ENCODE measurements at places on chromosomes 3 and 15.

DNA sequence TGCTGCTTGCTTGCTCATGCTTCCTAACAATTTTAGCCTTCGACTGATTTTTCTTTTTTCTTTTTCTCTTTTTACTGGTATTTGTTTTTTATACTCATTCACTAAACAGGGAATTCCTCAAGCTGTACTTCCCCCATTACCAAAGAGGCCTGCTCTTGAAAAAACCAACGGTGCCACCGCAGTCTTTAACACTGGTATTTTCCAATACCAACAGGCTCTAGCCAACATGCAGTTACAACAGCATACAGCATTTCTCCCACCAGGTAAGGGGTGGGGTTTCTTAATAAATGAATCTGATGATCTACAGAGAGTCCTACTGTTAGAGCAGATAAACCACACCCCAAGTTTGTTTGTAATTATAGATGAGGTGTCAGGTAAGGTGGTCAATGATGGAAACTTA lies 178.8 kb downstream of the MBNL1 start:
- DNase-seq: no peak

DNA sequence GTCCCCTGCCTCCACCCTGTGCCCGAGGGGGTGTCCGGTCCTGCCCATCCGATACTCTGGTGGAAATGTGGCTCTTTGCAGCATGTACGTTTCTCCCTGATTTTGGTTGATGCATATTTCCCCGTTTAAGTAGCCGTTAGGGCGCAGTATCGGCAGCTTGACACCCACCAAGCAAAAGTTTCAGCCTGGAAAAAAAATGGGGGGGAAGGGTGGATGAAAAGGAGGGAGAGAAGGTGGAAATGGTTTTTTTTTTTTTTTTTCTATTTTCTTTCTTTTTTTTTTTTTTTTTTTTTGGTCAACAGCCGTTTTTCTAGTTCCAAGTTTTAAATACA lies 1.3 kb downstream of the RAP2B start:
- DNase-seq: peak; percentile 8

DNA sequence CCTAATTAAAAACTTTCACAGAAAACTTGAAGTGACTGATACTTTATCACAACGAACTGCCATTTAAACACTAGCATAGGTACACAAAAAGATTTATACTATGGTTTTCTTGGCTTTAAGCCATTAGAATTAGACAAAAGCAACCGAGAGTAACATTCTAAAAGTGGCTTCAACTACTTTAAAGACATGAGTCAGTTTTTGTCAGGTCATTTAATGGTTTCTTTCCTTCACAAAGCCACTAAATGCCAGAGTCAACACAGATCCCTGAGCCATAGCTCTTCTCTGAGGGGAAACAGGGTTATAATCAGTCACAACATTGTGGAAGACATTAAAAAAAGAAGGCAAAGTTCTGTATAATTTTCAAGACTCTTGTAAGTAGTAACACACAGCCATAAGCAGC lies 54.6 kb downstream of the CAPN3 start:
- DNase-seq: no peak

DNA sequence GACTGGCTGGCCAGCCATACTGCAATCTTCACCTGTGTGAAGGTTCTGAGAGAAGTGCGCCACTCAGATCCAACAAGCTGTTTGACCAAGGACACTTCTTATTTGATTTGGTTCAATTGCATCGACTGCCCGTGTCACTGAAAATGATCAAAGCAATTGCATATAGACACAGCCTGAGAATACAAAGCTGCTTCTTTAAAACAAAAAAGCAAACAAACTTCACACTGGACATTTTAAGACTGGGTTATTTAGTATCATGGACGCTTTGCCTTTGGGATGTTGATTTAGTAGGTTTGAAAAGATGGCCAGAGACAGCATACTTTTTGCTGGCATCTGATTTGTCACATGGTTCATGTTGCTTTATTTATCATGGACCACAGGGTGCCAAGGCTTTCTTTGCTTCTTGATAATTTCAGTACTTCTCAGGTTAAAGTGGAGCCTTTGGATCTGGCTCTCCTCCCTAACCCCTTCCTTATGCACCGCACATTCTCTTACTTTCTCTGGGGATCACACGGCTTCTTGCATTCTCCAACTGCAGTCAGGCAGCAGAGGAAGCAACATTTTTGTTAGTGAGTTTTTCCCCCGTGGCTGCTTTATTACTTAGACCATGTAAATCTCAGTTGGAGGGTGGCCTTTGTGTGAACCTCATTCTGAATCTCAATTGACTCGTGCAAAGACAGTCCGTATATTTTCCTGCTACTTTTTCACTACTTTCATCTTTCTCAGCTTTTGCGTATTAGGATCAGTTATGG lies 151.0 kb downstream of the CD47 start:
- DNase-seq: no peak

GRCh38 chr3:150761831-150762661 lies 923 bp downstream of the SIAH2 start:
- DNase-seq: peak; percentile 36

DNA sequence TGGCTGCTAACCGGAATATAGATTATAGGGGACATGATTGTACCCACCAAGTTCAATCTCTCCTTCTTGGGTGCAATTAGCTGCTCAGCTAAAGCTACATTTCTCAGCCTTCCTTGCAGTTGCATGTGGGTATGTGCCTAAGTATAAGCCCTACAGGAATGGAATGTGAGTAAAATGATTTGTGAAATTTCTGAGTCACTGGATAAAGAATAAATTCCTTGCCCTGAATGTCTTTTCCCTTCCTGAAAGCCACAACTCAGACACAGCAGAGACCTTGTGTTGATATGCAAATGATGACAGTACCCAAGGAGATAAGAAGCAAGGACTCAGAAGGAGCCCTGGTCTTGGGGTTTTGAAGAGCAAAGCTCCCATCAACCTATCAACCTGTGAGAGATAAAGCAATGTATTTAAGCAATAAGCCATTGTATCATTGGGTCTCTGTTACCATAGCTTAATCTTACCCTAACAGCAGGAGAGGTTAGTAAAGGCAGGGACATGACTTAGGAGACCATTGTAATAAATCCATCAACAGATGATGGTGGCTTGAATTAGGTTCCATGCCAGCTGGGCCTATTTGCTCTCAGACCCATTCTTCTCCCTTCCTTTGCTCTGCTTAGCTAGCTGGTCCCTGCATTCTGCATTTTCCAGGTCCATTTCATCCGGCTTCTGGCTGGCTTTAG lies 25.6 kb upstream of the ZNF280D start:
- DNase-seq: no peak

DNA sequence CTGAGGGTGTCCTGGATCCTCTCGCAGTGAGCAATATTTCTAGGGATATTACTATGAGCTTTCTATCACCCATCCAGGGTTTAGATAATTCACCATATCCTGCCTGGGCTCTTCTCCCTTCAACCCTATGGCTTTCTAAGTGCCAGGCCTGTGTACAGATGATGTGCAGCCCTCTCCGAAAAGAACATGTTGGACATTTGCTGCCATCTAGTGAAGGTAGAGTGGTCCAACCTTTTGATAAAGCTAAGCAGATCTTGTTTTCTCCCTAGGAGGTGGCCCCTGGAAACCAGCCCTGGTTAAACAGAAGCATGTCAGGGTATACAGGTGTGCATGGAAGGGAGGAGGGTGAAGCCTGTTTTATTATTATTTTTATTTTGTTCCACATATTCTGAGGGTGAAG lies 27.9 kb upstream of the SCN10A start:
- DNase-seq: no peak

DNA sequence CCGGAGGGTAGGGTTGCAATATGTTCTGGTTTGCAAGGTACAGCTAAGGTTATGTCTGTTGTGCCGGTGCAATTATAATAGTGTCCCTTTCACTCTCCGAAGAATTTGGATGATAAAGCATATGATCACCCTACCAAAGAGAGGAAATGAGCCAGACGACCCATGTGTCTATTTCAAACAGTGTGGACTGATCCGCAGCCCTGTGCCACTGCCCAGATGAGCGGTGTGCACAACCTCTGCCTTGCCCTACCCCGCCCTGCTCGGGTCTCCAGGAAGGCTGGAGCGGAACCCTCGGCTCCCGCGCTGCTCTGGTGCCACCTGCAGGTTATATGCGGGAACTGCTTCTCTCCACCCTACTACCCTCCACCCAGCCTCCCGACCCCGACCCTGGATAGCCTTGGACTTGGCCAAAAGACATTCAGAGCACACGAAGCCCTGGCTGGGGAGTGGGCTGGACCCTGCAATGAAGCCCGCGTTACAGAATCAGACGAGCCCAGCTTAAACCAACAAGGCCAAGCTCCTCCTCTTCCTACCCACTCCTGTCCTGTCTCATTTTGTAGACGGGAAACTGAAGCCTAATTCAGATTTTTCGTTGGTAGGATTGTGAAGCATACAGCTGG lies 68.4 kb upstream of the CHRNB4 start:
- peak; percentile 71 for DNase-seq

- no peak for DNase-seq
Measured at GRCh38 chr3:155885292-155885691, 14.8 kb downstream of the GMPS start.

GRCh38 chr15:78564743-78565096 lies 600 bp upstream of the CHRNA5 start:
- DNase-seq: no peak

DNA sequence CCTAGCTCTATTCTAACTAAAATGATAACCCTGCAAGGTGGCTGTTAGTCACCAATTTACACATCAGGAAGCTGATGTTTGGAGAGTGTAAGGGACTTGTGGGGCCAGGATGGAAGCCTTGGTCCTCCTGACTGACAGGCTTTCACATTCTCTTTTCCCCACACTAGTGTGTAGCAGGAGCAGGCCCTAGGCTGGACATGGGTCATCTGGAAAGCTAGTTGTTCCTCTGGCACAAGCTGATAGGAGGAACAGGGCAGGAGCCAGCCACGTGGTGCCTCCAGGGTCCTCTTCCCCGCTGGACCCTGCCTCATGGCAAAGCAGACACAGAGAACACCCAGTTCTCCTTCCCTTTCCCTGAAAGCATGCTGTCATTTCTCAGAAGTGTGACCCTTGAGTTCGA lies 18.1 kb upstream of the RBSN start:
- DNase-seq: no peak

- no peak for DNase-seq
Measured at GRCh38 chr15:71151081-71151480, 35.8 kb downstream of the THSD4 start.

DNA sequence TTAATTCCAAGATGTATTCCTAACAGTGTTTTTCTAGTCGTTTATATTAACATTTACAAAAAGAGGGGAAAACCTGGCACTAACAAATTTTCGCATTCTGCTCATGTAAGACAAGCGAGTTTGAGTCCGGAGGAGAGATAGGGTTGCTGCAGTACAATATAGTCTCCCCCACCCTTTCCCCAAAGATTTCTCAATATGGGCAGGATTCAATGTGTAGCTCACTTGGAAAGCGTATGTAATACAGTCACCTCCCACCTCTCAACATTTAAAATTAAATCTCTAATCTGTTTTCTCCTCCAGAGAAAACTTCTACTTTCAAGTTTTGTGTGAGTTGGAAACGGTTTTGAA lies 57.9 kb downstream of the CMSS1 start:
- DNase-seq: no peak

DNA sequence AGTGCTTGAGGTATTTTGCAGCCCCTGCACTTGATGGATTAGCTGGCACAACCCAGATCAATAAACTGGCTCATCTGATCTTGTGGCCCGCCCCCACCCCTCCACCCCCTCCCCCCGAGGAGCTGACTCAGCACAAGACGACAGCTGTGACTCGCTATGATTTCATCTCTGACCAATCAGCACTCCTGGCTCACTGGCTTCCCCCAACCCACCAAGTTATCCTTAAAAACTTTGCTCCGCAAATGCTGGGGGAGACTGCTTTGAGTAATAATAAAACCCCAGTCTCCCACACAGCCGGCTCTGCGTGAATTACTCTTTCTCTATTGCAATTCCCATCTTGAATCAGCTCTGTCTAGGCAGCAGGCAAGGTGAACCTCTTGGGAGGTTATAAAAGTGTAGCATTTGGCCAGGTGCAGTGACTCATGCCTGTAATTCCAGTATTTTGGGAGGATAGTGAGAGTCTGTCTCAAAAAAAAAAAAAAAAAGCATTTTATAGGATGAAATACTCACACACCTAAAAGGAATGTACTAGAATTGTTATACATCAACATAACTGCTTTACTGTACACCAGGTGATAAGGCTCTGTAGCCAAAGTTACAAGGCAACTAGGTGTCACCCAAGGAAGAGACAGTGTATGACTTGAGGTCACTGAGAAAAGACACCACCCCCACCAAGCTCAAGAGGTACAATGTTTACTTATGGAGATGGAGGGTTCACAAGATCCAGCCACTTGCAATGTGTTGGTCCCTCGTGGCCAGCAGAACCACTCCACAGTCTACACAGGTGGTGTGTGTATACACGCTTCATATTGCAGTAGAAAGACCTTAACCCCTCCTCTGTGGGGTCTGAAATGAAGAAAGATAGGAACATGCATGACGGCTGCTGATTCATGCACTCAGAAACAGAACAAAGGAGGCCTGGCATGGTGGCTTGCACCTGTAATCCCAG lies 8.6 kb downstream of the ZNF445 start:
- DNase-seq: no peak

DNA sequence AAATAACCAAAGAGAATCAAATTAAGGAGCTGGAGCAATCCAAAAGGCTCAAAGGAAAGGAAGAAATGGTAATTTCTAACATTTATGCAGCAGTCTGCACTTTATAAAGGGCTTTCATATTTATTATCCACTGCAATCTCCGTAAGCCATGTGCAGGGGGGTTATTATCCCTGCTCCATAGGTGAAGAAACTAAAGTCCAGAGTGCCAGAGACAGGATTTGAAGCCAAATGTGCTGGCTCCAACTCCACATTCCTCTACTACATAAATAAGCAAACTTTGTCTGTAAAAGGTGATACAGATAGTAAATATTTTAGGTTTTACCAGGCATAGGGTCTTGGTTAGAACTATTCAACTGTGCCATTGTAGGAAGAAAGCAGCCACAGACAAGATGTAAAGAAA lies 221.4 kb downstream of the MINAR1 start:
- DNase-seq: no peak

- DNase-seq: no peak
Measured at GRCh38 chr15:90596943-90597342, 67.2 kb downstream of the CRTC3 start.

- DNase-seq: no peak
Measured at GRCh38 chr15:92839696-92840095, 60.4 kb upstream of the CHD2 start.

- DNase-seq: no peak
Measured at GRCh38 chr3:110261141-110261540, 810.5 kb upstream of the NECTIN3 start.

Data from activated CD4-positive, alpha-beta T cell treated with anti-CD3 and anti-CD28 coated beads, Interleukin-2, amount 10 ng/mL, durations not matched to agents 7 days and 5 days (primary cell).